ENCODE measurements at places on chromosomes 5 and 9. TPM values are rescaled to one million over a fixed set of nuclear protein-coding genes. Genes with fewer than 3 reads are reported as not detected.

The ABCA1 gene
- total RNA-seq: 41.6 TPM

The PTPA gene
- 72.0 TPM for total RNA-seq

The SLC34A1 gene
- not detected for total RNA-seq

The AGXT2 gene
- total RNA-seq: not detected

The ROPN1L gene
- 2.2 TPM for total RNA-seq

The NR2F1 gene
- total RNA-seq: 82.6 TPM

The PRR16 gene
- 9.1 TPM for total RNA-seq

The LCN10 gene
- not detected for total RNA-seq

The OR1K1 gene
- not detected for total RNA-seq

The DRD1 gene
- total RNA-seq: 3.4 TPM

The SURF2 gene
- 14.1 TPM for total RNA-seq

The CXCL14 gene
- total RNA-seq: 7.8 TPM

The BSPRY gene
- not detected for total RNA-seq

The ICE1 gene
- 68.2 TPM for total RNA-seq

The WWC1 gene
- 77.0 TPM for total RNA-seq

The REEP5 gene
- total RNA-seq: 94.8 TPM

The AIF1L gene
- total RNA-seq: 21.0 TPM

The AMBP gene
- total RNA-seq: not detected

The HAVCR2 gene
- 5.0 TPM for total RNA-seq

The SLC1A1 gene
- total RNA-seq: 36.0 TPM

The HAPLN1 gene
- 7.2 TPM for total RNA-seq

The IL4 gene
- not detected for total RNA-seq

The SLC46A2 gene
- total RNA-seq: not detected

The S1PR3 gene
- 7.5 TPM for total RNA-seq

The PCDHA12 gene
- 40.4 TPM for total RNA-seq

The TEK gene
- 7.2 TPM for total RNA-seq

The SLC6A7 gene
- 1.9 TPM for total RNA-seq

The FAM78A gene
- 1.9 TPM for total RNA-seq

The TRMO gene
- 23.5 TPM for total RNA-seq

The PTGR1 gene
- total RNA-seq: 7.5 TPM

The SH3RF2 gene
- total RNA-seq: 0.94 TPM

The SPAG8 gene
- total RNA-seq: 4.1 TPM

The RNF183 gene
- not detected for total RNA-seq

The PCDHGC5 gene
- 20.0 TPM for total RNA-seq

All from parietal lobe (tissue), 2 donors.